Vein endothelial cell (primary cell): ENCODE measurements at places on chromosomes 1 and 21. TPM values are rescaled to one million over a fixed set of nuclear protein-coding genes. Genes with fewer than 3 reads are reported as not detected.

The CD1E gene
- not detected in 2 replicates for total RNA-seq

The ACTL8 gene
- total RNA-seq, result not detected in 2 replicates

The LHX4 gene
- under 0.01 TPM in 1 of 2 replicates, not detected in the other for total RNA-seq

The KRTAP10-2 gene
- total RNA-seq, result not detected in 2 replicates
